ENCODE measurements at places on chromosomes 12 and 14. TPM values are rescaled to one million over a fixed set of nuclear protein-coding genes. Genes with fewer than 3 reads are reported as not detected.
A peak's percentile ranks its signal among the peaks of the same experiment; 100 is the strongest.

The NRDE2 gene
- total RNA-seq, result 10.4 TPM

The RNU4-1 gene
- total RNA-seq, result 1,055 TPM

GRCh38 chr14:53979747-53980642 lies 23.4 kb upstream of the BMP4 start:
- peak; percentile 73 for DNase-seq

DNA sequence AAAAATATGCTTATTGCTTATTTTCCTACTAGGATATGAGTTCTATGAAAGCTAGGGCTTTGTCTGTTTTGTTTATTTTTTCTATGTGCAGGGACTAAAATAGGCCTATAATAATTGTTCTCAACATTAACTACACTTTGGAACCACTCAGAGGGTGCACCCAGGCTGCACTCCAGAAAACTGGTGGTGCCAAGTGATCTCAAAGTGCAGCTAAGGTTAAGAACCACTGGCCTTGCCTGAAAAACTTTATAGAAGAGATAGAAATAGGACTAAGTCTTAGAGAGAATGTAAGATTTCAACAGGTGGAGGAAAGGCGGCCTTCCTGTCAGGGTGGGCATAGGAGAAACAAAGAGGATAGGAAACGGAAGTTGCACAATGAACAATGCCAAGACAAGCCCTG lies 37.7 kb upstream of the NR1H4 start:
- DNase-seq, result peak; percentile 59

DNA sequence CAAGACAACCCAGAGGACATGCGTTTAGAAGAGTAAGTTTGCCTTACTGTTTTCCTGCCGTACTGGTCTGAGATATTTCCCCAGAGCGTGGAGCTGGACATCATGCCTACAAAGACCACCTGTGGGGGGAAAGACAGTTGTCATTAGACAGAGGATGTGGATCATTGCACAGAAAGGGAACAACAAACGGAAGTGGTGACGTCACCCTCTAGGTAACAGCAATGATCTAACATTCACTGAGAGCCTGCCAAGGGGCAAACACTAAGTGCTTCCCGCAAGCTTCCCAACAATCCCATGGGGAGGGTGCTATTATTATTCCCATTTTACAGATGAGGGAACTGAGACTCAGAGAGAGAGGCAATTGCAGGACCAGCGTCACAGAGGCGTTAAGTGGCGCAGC lies 48.5 kb downstream of the SVOP start:
- no peak for DNase-seq

GRCh38 chr14:51951656-51952055 lies 37.7 kb upstream of the RTRAF start:
- DNase-seq, result no peak

DNA sequence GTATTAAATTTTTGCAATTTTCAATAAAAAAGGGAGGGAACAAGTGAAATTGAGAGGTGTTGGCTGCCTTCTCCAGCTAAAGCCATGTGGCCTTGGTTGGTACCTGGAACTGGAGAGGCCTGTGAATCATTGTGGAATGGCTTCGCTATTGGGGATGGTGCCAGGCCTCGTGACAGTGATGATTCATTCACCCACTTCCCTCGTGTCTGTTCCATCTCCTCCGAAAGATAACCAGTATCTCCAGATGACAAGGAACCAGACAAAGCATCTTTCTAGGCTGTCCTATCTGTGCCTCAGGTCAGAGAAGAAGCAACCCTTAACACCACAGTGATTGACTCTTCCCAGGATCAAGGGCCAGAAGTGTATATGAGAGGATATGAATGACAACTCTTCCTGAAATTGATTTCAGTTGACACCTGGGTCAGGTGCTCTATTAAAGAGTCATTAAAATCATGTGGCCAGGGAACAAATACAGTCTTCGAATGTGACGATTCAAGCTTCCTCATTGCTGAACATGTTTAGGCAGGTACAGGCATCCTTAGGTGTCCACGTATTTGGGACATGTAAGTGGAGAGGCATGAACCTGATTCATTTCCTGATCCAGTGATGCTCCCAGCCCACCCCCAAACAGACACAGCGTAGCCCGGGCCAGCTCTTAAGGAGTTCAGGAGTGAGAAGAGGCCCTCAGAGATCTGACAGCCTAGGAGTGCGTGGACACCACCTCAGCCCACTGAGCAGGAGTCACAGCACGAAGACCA lies at the start of gene RNASE7:
Gene RNASE7 (plus strand): TSS at position 687 of the 758 bp plus-strand sequence. CDS start 631 bp downstream, outside the sequence.
- DNase-seq, result no peak
